Activated CD8-positive, alpha-beta memory T cell treated with anti-CD3 and anti-CD28 coated beads for 1 hour (primary cell): ENCODE measurements at places on chromosomes 2 and 18.

- no peak for DNase-seq
These were observed 165.5 kb downstream of the GFPT1 start for GRCh38 chr2:69221512-69221911.

DNA sequence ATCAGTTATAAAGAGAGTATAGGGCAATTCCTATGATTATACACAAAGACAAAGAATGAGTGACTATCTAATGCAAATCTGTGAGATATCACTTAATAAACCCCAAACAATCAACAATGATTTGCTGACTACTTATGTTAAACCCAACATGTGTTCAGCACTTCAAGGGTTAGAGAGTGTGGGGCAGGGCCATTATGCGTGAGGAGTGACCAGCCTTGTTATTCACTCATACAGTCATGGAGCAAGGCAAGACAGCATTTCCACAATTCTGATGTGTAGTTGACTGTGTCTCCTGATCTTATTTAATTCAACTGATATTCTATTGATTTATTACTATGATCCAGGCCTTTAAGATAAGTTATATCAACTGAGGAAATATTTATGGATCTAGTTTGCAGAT, 251.7 kb downstream of the CYRIA start:
- no peak for DNase-seq

- no peak for DNase-seq
These were observed 381.2 kb downstream of the TXNL1 start for GRCh38 chr18:56257205-56257604.

DNA sequence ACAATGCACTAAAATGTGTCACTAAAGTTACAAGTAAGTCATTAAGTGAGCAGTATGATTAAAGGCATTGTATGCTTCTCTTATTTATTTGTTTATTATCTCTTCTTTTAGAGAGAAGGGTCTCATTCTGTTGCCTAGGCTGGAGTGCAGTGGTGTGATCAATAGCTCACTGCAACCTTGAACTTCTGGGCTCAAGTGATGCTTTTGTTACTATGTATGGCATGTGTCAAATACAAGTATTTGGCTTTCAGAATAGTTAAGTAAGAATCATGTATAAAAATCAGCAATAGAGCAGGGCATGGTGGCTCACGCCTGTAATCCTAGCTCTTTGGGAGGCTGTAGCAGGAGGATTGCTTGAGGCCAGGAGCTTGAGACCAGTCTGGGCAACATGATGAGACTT, 15.8 kb upstream of the AAK1 start:
- DNase-seq, result no peak

GRCh38 chr18:10094655-10095054, 180.8 kb downstream of the VAPA start:
- DNase-seq, result no peak

GRCh38 chr18:74114116-74114515, 33.5 kb downstream of the FBXO15 start:
- DNase-seq, result no peak

- no peak for DNase-seq
These were observed 87.0 kb downstream of the LIPG start for GRCh38 chr18:49648811-49649210.

- no peak for DNase-seq
These were observed 17.4 kb upstream of the COL6A3 start for GRCh38 chr2:237431372-237431771.

GRCh38 chr18:66616523-66616983, 12.7 kb upstream of the CDH19 start:
- no peak for DNase-seq

DNA sequence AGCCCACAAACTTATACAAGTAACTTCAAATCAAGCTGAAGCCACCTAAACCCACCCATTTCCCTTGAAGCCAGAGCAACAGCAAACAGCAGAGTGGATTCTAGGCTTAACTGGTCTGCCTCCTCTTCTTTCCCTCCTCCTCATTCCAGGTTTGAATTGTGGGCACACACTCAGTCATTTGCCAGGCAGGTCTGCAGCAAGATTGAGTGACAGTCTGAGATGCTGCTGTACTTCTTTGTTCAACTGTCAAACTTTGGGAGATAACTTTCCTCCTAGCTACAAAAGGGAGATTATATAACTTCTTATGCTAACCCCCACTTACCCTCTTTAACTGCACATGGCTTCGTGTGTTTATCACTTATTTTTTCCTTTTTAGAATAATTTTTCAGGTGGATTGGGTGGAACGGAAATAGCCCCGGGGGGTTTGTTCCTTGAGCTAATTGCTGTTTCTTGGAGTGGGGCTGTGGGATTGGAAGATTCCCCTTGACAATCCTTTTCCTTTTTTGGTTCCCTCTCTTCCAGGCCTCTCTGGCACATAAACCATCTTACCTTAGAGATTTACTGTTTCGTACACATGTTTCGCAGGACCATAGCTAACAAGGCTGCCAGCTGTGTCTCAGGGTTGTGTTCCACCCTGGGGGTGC, 55.0 kb downstream of the RNF144A start:
- DNase-seq, result no peak

- DNase-seq, result no peak
These were observed 53.7 kb upstream of the LRRC30 start for GRCh38 chr18:7177116-7177744.

DNA sequence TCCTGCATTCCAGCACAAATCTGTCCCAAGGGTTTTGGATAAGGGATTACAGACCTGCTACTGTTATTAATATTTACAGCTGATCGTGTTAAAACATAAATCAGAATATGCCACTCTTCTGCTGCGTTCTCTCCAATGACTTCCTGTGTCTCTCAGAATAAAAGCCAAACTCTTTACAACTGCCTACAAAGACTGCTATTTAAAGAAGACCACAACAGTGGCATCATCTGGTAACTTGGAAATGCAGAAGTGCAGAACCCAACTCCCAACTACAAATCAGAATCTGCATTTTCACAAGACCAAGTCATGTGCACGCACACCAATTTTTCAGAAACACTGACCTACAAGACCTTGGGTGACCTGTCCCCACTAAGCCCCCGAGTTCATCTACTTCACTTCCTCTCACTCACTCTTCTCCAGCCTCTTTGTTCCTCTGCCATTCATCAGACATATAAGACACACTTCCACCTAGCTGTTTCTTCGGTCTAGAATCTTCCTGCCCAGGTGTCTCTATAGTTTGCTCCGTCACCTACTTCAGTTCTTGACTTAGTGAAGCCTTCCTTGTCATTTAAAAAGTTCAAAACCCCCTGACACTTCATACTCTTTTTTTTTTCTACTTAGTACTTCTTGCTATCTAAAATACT, 36.0 kb downstream of the CHN1 start:
- DNase-seq, result no peak

DNA sequence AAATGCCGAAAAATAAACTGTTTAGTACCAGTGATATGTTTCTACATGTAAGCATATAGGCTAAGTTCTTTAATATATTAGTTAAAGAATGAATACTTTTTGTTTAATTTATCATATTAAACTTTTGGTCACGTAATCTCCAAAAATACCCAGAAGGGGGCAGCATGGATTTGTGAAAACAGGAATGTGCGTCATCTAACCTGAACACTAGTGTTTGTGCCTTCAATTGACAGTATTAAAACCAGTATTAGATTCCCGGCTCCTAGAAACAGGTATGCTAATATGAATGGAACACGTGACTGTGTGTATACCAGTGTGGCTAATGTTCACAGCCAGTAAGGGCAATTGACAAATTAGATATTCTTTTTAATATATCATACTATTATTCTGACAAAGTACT, 51.8 kb downstream of the WDR7 start:
- no peak for DNase-seq

- no peak for DNase-seq
These were observed 12.3 kb downstream of the CTIF start for GRCh38 chr18:48551100-48551499.

GRCh38 chr2:100731535-100731981, 88.4 kb upstream of the NPAS2 start:
- DNase-seq, result no peak

GRCh38 chr18:35581898-35582641, 530 bp downstream of the GALNT1 start:
- no peak for DNase-seq

DNA sequence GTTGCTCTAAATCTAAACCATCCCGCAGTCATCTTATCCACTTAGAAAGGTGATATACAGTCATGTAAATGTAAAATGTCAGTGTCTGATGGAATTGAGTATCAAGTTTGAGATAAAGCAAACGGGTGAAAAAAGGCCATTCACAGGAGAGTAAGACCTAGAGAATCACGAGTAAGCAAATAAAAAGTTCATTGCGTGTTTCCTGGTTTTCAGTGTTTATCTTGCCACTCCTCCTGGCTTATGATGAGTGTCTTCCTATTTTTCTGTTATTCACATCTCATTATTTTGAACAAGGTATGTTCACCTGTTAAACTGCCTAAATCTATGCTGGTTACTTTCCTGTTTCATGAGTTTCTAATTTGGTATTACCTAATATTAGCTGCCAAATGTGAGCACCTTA, 68.8 kb downstream of the ITGA4 start:
- DNase-seq, result no peak

DNA sequence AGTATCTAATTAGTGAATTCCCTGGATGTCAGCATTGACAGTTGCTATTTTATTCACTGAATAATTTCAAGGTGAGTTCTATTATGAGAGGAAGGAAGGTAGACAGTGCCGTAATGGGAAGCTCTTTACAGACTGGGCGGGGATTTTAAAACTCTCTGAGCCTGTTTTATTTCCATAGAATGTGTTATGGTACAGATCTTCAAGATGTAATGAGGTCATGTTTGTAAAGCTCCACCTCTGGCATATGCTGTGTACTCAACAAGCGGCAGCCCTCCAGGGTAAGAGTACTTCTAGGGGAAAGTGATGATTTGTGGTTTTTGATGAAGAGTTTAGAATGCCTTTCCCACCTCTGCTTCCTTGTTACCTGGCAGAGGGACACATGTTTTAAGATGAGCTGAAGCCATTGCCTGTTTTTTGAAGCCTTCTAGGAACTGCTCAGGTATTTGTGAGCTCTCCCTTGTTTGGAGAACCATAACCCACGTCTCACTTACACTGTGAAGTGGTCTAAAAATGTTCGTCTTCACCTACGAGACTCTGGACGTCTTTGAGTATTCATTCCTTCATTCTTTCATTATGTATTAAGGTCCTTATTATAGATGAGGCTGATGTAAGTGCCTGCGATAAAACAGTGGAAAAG, 251.2 kb downstream of the PTGR3 start:
- no peak for DNase-seq

GRCh38 chr2:146850746-146851145, 994.1 kb upstream of the ACVR2A start:
- DNase-seq, result no peak

DNA sequence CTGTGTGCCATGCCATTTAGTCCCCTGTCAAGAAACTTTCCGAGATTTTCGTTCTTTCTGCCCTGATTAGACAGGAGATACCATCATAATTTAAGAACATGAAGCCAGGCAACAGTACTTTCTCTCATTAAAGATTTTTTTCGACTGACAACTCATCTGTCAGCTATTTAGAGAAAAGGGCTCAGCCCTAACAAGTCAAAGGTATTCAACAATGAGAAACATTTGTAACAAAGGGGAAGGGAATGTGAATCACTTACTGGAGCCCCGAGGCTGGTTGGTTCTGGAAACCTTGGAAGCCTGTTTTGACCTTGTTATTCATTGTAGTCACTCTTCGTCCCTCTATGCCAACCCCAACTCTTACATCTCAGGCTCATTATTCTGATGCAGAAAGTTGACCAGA, 199.4 kb downstream of the SPP2 start:
- no peak for DNase-seq

- DNase-seq, result no peak
These were observed 1.2 kb downstream of the SERTAD2 start for GRCh38 chr2:64652231-64653108.

GRCh38 chr2:88903749-88904353, 212.4 kb downstream of the RPIA start:
- DNase-seq, result no peak

DNA sequence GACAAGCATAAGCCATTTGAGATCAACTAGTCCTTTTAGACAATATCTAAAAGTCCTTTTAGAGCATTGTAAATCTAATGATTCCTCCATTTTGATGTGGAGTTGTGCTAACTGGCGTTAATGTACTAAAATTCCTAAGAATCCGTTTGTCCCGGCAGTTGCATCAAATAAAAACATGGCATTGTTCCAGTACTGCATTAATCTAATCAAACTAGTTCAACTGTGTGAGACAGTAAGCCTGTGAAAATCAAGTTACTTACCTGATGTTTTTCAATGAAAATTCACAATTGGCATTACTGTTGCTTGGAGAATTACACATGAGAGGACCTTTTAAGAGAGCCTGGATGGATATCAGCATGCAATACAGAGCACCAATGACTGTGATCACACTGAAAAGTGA, 13.3 kb downstream of the TM4SF20 start:
- DNase-seq, result no peak

DNA sequence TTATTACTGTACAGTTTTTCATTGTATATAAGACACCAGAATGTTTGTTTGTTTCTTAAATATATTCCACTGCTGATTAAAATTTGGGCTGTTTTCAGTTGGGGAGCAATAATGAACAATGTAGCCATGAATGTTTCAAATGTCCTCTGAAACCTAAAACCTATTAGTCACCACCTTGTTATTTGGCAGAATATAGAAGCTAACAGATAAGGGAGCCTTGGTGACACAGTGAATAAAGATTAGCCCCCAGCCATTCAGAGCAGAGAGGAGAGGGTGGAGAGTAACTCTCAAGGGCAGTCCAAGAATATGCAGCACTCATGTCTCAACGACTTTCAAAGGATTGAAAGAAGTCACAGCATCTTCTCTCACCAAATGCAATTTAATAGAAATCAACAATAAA, 43.1 kb upstream of the ATP8B1 start:
- DNase-seq, result no peak

DNA sequence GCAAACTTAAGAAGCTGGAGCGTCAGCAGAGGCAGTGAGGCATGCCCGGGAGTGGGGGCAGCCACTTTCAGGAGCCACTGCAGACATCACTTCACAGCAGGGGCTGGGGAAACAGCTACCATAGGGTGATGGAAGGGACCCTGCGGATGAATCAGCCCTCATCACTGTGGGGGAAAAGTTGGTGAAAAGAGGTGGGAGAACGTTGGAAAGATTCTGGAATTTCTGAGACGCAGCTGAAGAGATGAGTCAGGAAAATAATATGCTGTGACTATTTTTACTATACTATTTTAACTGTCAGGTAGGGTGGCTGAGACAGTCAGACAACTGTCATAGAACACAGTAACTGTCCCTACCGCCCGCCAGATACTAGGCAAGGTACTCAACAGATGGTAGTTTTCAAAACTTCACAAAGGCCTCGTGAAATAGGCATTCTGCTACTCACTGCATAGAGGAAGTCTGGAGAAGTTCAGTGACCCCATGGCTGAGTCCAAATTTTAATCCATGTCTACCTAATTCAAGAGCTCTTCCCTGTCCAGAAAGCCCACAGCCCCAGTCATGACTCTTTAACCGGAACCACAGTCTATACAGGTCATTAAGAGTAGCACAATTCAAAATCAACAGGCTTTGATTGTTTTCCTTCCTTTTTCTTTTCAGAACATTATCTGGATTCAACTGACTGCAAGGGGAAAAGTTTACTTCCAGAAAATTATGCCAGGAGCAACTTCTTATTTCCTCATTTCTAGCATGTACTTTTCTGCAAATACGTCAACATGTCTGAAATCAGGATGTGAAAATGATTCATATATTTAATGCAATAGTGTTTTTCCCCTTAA, 39.3 kb upstream of the EPB41L3 start:
- DNase-seq, result no peak
